Activated T-helper 1 cell treated with anti-CD3 and anti-CD28 coated beads, Interleukin-12 subunit alpha, Interleukin-12 subunit beta, Interleukin-2, Interleukin-4 antibody, amounts not matched to agents 30 ng/mL and 10 ng/mL and 1 ng/mL, durations not matched to agents 14 hours and 24 hours and 36 hours (primary cell): ENCODE measurements at places on chromosomes 4 and X. TPM values are rescaled to one million over a fixed set of nuclear protein-coding genes. Genes with fewer than 3 reads are reported as not detected.

Gene MCF2
- total RNA-seq, result 0.34 and 0.52 TPM in 2 replicates

Gene AFF2
- 1.5 and 1.8 TPM in 2 replicates for total RNA-seq

DNA sequence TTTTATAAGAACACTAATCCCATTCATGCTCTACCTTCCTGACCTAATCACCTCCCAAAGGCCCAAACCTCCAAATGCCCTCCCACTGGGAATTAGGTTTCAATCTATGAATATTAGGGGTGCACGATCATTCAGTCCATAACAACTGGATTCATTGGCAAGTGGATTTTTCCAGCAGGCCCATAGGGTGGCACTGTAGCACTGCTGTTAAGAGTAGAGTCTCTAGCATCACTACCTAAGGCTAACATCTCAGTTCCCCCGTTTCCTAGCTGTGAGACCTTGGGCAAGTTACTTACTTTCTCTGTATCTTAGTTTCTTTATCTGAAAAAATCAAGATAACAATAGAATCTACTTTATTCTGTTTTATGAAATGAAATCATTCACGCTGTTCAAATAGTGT, 315.8 kb downstream of the STIM2 start:
- DNase-seq, result no peak

DNA sequence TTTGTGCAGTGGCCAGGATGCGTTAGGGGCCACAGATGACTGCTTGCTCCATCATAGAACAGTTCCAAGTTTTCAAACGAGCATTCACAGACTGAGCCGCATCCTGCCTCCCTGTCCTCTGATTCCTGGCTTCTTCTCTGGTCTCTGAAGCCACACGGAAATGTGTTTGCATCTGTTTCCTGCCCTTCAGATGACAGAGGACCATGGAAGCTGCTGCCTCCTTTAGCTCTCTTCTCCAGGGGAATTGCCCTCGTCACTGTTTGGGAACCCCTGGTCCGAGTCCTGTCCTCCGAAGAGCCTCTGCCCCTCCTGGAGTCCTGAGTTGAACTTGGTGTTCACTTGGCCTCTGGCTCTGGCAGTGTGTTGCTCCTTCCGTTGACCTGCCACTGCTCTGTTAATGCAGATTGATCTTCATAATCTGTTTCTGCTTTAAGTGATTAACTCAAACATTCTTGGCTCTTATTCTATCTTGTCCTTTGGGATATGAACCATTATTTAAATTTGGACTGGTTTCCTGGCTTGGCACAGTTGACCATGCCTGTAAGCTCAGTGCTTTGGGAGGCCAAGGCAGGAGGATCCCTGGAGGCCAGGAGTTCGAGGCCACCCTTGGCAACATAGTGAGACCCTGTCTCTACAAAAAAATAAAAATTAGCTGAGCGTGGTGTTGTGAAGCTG, 96.0 kb downstream of the PTTG2 start:
- no peak for DNase-seq

DNA sequence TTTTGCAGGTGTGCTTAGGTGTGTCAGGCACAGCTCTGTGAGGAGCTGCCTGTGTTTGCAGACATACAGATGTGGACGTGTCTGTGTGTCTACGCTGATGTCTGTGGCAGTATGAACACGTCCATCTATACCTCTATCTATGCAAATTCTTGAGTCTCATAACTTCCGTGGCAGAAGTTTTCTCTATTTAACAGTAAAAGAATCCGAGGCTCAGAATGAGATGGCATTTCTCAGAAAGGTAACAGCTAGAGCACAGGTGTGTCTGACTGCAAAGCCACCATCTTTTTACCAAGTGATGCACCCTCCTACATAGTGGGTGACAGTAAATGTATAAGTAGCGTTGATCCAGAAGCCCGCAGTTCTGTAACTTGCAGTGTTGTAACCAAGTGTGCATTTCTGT, 39.9 kb upstream of the CYP4V2 start:
- no peak for DNase-seq

GRCh38 chr4:98939438-98939837, 10.5 kb upstream of the EIF4E start:
- no peak for DNase-seq

DNA sequence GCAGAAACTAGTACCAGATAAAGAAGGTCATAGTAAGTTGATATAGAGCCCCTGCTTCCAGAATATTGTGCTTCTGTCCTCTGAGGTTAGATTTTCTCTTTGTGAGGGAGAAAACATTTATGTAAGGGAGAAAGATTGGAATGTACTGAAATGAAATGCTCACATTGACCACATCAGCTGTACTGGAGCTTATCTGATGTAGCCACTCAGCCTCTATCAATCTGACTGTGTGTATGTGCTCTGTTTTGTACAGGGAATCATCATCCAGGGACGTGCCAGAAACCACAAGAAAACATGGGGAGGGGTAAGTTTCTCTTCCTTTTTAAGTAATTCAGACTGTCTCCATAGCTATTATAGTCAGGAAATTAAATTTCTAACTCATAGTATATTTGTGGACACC, 56.8 kb downstream of the PRRG1 start:
- DNase-seq, result no peak

Gene SOWAHB
- total RNA-seq, result not detected in 2 replicates

DNA sequence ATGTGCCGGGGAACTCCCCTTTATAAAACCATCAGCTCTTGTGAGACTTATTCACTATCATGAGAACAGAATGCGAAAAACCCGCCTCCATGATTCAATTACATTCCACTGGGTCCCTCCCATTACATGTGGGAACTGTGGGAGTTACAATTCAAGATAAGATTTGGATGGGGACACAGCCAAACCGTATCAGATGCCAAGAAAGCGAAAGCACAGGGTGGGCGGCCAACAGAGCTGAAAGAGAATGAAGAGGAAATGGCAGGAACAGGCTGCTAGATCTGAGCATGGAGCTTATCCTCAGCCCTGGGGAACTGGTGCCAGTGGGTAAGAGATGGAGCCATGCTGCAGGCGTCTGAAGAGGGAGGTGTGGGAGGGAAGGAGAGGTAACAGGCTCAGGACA, 117.7 kb upstream of the PNPLA4 start:
- no peak for DNase-seq

- no peak for DNase-seq
Measured at GRCh38 chr4:53128706-53129357, 237.0 kb downstream of the SCFD2 start.

GRCh38 chr4:187183346-187183745, 459.7 kb upstream of the FAT1 start:
- DNase-seq, result no peak

Gene CDS1
- total RNA-seq, result not detected in 2 replicates

Gene WAS
- 106 and 122 TPM in 2 replicates for total RNA-seq
